ENCODE measurements at places on chromosomes 1 and 21. TPM values are rescaled to one million over a fixed set of nuclear protein-coding genes. Genes with fewer than 3 reads are reported as not detected.

- no peaks in the 10 kb centered on the region for H3K27me3 ChIP-seq
- no peak for DNase-seq
- no peak overlapping the region for H3K4me3 ChIP-seq
These were observed 9.2 kb upstream of the PTPRC start for GRCh38 chr1:198629610-198630009.

- no peaks in the 10 kb centered on the region for H3K36me3 ChIP-seq
These were observed 551.1 kb downstream of the MATN1 start for GRCh38 chr1:30172299-30172694.

- no peaks in the 10 kb centered on the region for H3K27me3 ChIP-seq
- H3K4me3 ChIP-seq, result no peak overlapping the region
- no peak overlapping the region for H3K27ac ChIP-seq
These were observed 63.8 kb downstream of the CLSTN1 start for GRCh38 chr1:9759939-9760338.

DNA sequence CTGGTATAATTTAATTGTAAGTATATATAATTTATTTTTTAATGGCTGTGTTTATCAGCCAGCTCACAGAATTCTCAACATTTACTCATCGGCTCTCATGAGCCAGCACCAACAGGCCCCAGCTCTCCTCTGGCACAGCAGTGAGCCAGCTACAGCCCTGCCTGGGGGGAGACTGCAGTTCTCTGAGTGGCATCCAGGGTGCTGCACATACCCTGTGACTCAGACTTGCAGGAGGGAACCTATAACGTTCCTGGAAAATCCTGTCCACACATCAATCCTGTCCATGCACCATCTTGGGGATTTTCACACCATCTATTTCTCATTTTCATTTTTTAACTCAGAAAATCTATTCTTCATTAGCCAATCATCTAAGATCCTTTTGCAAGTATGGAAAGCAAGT is 36.5 kb downstream of the FHAD1 start:
- no peaks in the 10 kb centered on the region for H3K36me3 ChIP-seq
- H3K4me3 ChIP-seq, result no peak overlapping the region
- DNase-seq, result no peak
- peaks cover 42% of the 10 kb centered on the region for H3K4me1 ChIP-seq
- peak overlapping the region; percentile 85 for H3K27ac ChIP-seq

- H3K27me3 ChIP-seq, result no peaks in the 10 kb centered on the region
- no peak overlapping the region for H3K4me3 ChIP-seq
- H3K36me3 ChIP-seq, result no peaks in the 10 kb centered on the region
- no peak overlapping the region for H3K27ac ChIP-seq
These were observed 24.6 kb downstream of the OPTC start for GRCh38 chr1:203518541-203518940.

CASZ1 gene
- 76.3 TPM for total RNA-seq

DNA sequence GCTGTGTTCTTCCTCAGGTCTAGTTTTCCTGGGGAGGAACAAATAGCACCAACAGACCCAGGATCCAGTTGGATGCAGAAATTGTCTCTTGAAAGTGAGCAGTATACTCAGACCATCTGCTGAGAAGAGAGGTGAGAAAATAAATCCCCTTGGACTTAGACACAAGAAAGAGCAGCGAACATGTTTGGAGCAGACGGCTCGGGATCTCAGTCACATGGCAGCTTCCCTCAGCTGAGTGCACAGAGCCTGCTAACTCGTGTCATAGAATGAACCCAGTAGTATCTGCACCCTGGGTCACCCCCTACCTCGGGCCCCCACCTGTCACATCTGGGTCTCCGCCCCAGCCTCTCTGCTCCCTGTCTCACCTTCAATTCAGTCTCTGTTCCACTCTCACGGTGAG is 115.6 kb downstream of the CCDC185 start:
- no peak overlapping the region for H3K4me3 ChIP-seq
- H3K4me1 ChIP-seq, result no peaks in the 10 kb centered on the region
- no peaks in the 10 kb centered on the region for H3K27me3 ChIP-seq
- DNase-seq, result no peak

- no peak for DNase-seq
- no peak overlapping the region for H3K27ac ChIP-seq
These were observed 8.3 kb downstream of the RNASEL start for GRCh38 chr1:182580736-182581135.

DNA sequence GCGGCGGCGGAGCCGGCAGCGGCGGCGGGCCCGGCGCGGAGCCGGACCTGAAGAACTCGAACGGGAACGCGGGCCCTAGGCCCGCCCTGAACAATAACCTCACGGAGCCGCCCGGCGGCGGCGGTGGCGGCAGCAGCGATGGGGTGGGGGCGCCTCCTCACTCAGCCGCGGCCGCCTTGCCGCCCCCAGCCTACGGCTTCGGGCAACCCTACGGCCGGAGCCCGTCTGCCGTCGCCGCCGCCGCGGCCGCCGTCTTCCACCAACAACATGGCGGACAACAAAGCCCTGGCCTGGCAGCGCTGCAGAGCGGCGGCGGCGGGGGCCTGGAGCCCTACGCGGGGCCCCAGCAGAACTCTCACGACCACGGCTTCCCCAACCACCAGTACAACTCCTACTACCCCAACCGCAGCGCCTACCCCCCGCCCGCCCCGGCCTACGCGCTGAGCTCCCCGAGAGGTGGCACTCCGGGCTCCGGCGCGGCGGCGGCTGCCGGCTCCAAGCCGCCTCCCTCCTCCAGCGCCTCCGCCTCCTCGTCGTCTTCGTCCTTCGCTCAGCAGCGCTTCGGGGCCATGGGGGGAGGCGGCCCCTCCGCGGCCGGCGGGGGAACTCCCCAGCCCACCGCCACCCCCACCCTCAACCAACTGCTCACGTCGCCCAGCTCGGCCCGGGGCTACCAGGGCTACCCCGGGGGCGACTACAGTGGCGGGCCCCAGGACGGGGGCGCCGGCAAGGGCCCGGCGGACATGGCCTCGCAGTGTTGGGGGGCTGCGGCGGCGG is 1.0 kb downstream of the ARID1A start:
- peak overlapping the region; percentile 92 for H3K4me3 ChIP-seq
- no peaks in the 10 kb centered on the region for H3K36me3 ChIP-seq
- H3K27ac ChIP-seq, result peak overlapping the region; percentile 100
- H3K27me3 ChIP-seq, result no peaks in the 10 kb centered on the region

LCE2B gene
- not detected for total RNA-seq

- H3K4me1 ChIP-seq, result no peaks in the 10 kb centered on the region
- no peaks in the 10 kb centered on the region for H3K27me3 ChIP-seq
- DNase-seq, result no peak
- no peaks in the 10 kb centered on the region for H3K36me3 ChIP-seq
- no peak overlapping the region for H3K4me3 ChIP-seq
- no peak overlapping the region for H3K27ac ChIP-seq
These were observed 64.9 kb upstream of the DMRTB1 start for GRCh38 chr1:53394306-53394705.

GRCh38 chr1:94676686-94677085 is 135.1 kb upstream of the F3 start:
- peaks cover 25% of the 10 kb centered on the region for H3K4me1 ChIP-seq
- DNase-seq, result peak; percentile 63
- H3K27ac ChIP-seq, result peak overlapping the region; percentile 61

TSSK3 gene
- 1.4 TPM for total RNA-seq

GRCh38 chr1:16166117-16166516 is 10.2 kb upstream of the EPHA2 start:
- H3K4me3 ChIP-seq, result no peak overlapping the region
- H3K4me1 ChIP-seq, result peaks cover 20% of the 10 kb centered on the region
- H3K27me3 ChIP-seq, result no peaks in the 10 kb centered on the region
- DNase-seq, result no peak
- no peaks in the 10 kb centered on the region for H3K36me3 ChIP-seq

SPRR3 gene
- total RNA-seq, result not detected

- no peak overlapping the region for H3K4me3 ChIP-seq
- H3K4me1 ChIP-seq, result no peaks in the 10 kb centered on the region
- H3K36me3 ChIP-seq, result no peaks in the 10 kb centered on the region
- DNase-seq, result no peak
- H3K27ac ChIP-seq, result no peak overlapping the region
These were observed 226.8 kb downstream of the DNAH14 start for GRCh38 chr1:225156254-225156653.

DNA sequence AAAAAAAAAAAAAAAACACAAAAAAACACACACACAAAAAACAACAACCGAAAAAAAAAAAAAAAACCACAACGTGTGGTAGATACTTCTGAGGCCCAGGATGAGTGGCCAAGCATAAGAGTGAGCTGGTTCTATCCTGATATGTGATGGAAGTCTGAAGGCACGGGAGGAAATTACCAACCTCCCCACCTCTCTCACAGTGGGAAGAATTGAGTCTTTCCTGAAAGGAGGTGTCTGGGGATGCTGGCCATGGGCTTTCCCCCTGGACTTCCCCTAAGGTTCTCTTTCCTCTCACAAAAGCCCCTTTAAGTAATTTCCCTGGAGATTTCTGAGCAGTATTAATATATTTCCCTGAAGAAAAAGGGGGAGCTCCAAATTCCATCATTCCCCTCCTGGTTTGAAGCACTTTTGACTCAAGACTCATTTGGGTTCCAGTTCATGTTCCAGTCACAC is 5.2 kb downstream of the TMCC2 start:
- DNase-seq, result no peak
- no peak overlapping the region for H3K4me3 ChIP-seq
- H3K4me1 ChIP-seq, result peaks cover 22% of the 10 kb centered on the region

GRCh38 chr1:110872366-110872744 is 593 bp upstream of the CD53 start:
- DNase-seq, result no peak
- H3K27ac ChIP-seq, result peak overlapping the region; percentile 75
- no peaks in the 10 kb centered on the region for H3K27me3 ChIP-seq
- no peak overlapping the region for H3K4me3 ChIP-seq
- H3K36me3 ChIP-seq, result no peaks in the 10 kb centered on the region

DNA sequence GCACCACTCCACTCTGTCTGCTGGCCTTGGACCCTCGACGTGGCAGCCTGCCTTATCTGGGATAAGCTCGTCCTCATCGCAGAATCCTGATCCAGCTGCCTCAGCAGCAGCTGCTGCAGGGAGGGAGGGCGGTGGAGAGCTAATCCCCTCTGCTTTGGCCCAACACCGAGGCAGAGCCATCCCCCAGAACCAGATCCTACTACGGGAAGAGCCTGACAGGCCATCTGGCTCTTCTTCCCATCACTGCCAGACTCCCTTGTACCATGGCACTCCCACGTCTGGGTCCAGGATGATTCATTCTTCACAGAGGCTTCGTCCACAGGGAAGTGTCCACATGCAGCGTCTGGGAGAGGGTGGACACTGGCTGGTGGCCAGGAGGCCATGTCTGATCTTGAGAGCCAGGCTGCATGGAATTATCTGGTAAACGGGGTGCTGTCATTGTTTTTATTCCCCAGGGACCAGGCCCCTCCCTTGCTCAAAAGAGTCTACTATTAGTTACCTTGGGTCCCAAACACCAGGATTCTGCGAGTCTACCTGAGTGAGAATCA is 14.6 kb upstream of the PKP1 start:
- no peak overlapping the region for H3K27ac ChIP-seq
- no peaks in the 10 kb centered on the region for H3K36me3 ChIP-seq
- H3K27me3 ChIP-seq, result no peaks in the 10 kb centered on the region
- no peaks in the 10 kb centered on the region for H3K4me1 ChIP-seq
- no peak for DNase-seq

GRCh38 chr1:154191990-154192461 is at the start of gene TPM3:
TPM3 (minus strand) TSS chr1:154192100; CDS start chr1:154192018, 82 bp downstream.
- H3K4me3 ChIP-seq, result no peak within 1 kb of the TSS
- H3K27ac ChIP-seq, result no peak within 1 kb of the TSS
- no peaks in the 10 kb centered on the region for H3K4me1 ChIP-seq
- H3K27me3 ChIP-seq, result peaks cover 18% of the 10 kb centered on the region
- no peak for DNase-seq

DNA sequence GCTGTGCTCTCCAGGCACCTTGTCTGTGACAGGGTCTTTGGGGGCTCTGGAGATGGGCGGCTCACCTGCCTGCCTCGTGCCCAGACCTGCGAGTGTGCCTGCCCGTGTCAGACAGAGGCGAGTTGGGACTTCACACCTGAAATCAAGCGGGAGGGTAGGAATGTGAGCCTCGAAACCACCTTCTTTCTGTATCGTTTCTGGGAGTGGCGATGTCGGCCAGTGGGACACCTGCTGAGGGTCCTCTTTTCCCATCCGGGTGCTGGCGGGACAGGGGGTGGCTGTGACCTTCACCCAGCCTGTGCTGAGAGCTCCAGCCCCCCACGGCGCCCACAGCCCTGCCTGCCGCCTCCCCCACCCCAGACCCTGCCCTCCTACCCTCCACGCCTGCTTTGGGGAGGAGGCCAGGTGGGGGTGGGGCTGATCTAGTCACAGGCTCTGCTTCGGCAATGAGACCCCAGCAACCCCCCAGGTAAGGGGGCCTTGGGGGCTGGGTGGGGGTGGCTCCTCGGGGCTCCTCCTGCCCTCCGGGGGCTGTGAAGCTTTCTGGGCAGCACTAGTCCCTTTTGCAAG is 15.6 kb upstream of the FAAP20 start:
- no peaks in the 10 kb centered on the region for H3K27me3 ChIP-seq

RNF186 gene
- total RNA-seq, result 79.7 TPM

DNA sequence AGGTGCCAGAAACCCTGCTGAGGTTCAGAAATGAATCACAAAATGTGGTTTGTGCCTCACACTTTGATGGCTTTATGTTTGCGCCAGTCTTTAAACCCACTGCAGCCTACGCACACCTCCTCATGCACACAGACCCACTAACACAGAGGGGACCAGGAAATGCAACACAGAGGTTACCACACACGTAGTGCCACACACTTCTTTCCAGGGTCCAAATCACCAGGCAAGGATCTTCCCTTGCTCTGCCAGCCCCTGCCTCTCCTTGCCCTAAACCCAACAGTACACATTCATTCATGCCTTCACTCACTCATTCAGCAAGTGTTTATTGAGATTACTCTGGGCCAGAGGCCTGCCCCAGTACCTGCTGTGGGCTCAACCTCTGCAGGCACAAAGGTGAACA is 17.5 kb downstream of the MAB21L3 start:
- no peaks in the 10 kb centered on the region for H3K36me3 ChIP-seq
- H3K27me3 ChIP-seq, result no peaks in the 10 kb centered on the region
- DNase-seq, result no peak
- no peak overlapping the region for H3K27ac ChIP-seq
- H3K4me1 ChIP-seq, result no peaks in the 10 kb centered on the region

GRCh38 chr1:31370565-31370964 is 2.3 kb downstream of the FABP3 start:
- H3K27me3 ChIP-seq, result no peaks in the 10 kb centered on the region
- no peak overlapping the region for H3K27ac ChIP-seq
- no peaks in the 10 kb centered on the region for H3K36me3 ChIP-seq
- no peak overlapping the region for H3K4me3 ChIP-seq

DNA sequence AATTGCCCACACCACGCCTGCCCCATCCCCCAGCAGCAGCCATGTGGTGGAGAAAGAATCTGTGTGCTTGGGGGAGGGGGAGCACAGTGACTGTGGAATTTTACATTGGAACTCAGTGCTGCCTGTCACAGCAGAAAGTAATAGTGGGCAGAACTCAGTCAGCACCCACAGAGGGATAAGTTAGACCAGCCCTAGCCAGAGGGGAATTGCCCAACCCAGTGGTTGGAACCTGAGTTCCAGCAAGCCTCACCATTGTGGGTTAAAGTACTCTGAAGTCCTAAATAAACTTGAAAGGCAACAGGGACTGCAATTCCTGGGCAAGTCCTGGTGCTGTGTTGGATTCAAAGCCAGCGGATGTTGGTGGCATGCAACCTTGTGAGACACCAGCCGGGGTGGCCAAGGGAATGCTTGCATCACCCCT is 88.8 kb downstream of the MRPL39 start:
- H3K27me3 ChIP-seq, result no peaks in the 10 kb centered on the region
- no peak overlapping the region for H3K4me3 ChIP-seq
- H3K27ac ChIP-seq, result no peak overlapping the region
- no peaks in the 10 kb centered on the region for H3K4me1 ChIP-seq

BATF3 gene
- total RNA-seq, result not detected

All from transverse colon (tissue), 4 donors.